ENCODE measurements at places on chromosomes 2 and 18.

- DNase-seq = no peak
These were observed 255.9 kb downstream of the NEDD4L start for GRCh38 chr18:58299936-58300335.

DNA sequence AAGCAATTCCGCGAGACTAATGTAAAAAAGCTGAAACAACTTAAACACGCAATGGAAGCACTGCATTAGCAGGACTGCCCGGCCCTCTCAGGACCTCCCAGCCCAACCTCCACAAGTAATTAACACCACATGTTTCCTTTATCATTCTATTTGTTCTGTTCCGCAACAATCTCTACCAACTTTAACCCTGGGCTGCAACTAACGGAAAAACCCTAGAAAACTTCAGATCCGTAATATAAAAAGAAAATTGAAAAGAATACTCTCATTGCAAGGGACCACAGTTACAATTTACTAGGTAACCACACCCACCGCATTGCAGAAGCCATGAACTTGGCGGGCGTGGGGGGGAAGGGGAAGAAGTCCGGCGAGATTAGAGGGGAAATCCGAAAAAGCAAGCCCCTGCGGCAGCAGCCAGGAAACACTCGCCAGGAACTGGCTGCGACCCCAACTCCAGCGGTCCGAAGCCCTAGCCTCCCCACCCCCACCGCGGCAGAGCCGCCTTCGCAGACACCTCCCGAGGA, 1.2 kb downstream of the EPB41L3 start:
- DNase-seq = no peak

GRCh38 chr2:32249731-32250236, 14.9 kb downstream of the NLRC4 start:
- DNase-seq = no peak

DNA sequence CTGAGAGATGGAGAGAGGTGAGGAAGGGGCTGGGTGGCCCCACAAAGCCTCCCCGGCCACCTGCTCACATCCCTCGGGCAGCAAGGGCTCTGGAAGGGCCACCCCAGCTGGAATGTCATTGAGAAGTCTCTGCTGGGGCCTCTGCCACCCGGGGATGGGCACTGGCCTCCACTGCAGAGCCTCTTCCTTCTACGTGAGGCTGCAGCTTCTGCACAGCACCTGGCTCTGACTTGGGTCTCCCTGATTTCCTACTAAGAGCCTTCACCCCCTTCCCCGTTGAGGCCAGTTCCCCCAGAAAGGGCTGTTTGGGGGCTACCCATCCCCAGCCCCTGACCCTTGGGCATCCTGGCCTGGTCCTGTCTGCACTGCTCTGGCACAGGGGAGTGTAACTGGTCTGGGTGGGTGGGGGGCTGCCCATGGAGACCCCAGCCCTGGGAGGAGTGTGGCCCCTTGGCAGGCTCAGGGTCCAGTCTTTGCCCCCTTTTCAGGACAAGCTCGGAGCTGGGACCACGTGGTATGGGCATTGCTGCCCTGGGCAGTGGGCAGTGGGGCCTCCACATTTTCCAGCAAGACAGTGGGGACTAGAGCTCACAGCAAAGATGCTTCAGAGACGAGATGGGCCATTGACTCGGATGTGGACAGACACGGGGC, 5.6 kb downstream of the PDCD1 start:
- no peak for DNase-seq

- DNase-seq = no peak
These were observed 17.4 kb upstream of the RMDN2 start for GRCh38 chr2:37907501-37908225.

- DNase-seq = no peak
These were observed 118.8 kb upstream of the CYP1B1 start for GRCh38 chr2:38194751-38195150.

- no peak for DNase-seq
These were observed 1.6 kb downstream of the COQ10B start for GRCh38 chr2:197454923-197455322.

GRCh38 chr2:128286011-128286721, 32.5 kb downstream of the HS6ST1 start:
- DNase-seq = no peak

DNA sequence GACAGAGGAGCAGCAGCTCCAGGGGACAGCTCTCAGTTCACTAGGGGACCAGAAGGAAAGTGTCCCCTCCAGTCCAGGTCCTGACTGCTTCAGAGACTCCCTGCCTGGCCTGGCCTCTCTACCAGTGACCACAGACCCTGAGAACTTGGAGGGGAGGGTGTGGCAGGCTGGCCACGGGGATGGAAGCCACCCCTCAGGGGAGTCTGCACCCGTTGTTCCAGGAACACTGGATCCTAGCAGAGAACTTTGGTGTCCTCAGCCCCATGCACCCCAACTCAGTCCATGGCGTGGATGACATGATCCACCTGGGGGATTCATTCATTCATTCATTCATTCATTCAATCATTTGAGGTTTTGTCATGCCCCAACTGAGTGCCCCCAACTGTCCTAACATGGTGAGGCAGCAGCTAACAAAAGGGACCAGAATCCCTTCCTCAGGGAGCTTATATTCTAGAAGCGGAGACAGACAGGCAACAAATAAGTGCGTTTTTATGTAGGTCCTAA, 31.9 kb downstream of the MYO7B start:
- no peak for DNase-seq

GRCh38 chr18:68438983-68439382, 275.9 kb downstream of the TMX3 start:
- no peak for DNase-seq

GRCh38 chr2:174335988-174336500, 1.3 kb downstream of the SP9 start:
- DNase-seq = peak; percentile 25

GRCh38 chr2:62381656-62382055, 124.3 kb downstream of the TMEM17 start:
- DNase-seq = no peak

- no peak for DNase-seq
These were observed 7.5 kb downstream of the GALNT1 start for GRCh38 chr18:35588995-35589394.

DNA sequence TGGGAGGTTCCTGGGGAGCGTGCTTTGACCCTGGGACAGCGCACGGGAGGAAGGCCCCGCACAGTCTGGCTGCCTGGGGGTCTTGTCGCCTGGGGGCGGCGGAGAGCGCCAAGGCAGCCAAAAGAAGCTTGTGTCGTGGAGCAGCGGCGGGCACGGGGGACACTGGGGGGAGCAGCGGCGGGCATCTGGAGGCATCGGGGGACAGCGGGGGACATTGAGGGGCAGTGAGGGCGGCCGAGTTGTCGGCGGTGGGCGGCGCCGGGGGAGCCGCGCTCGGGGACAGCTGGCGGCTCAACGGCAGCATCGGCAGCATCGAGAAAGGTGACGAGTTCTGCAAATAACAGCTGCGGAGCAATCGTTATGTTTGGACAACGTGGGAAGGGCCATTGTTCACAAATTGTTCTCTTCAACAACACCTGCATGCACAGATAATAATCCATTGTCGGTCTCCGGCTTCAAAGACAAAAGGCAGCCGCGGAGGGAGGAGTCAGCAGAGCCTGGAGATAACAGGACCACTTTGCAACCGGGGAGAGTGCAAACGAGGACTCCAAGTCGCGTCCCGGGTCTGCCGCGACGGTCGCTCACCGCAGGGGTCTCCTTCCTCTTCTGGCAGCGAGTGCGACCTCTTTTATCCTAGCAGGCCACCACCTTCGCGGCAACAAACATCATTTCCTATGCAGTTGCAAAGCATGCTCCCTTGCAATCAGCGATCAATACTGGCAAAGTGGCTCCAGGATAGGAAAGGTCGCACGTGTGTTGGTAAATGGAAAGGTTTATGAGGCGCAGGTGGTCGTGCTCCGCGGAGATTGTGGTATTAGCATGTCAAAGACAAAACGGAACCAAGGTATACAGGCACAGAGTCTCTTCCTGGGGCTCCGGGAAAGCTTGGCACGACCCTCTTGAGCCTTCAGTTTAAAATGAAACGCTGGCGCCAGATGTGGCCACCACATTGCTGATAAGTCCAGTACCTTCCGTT, 132.3 kb upstream of the DLX2 start:
- DNase-seq = peak; percentile 38

- no peak for DNase-seq
These were observed 114.9 kb upstream of the SEC11C start for GRCh38 chr18:59024829-59025228.

- DNase-seq = no peak
These were observed 1.7 kb downstream of the EVA1A start for GRCh38 chr2:75558786-75559679.

GRCh38 chr2:225070811-225071210, 28.5 kb upstream of the DOCK10 start:
- no peak for DNase-seq

- no peak for DNase-seq
These were observed 43.1 kb upstream of the AFF3 start for GRCh38 chr2:100185516-100185915.

DNA sequence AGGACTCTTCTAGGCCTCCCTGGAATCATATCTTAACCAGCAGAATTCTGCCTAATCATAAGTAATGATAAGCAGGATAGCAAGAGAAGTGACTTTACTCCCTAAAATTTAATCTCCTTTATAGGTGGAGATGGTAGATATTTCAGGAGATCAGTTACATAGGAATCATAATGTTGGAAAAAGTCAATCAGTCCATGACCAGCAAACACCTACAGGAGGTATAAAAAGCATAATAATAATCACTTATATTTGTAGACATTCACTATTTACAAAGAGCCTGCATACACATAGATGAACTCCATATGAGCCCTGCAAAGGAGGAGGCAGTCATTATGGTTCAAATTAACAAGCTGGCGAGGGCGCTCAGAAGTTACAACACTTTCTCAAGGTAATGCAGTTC, 2.5 kb downstream of the GALNT5 start:
- DNase-seq = no peak

DNA sequence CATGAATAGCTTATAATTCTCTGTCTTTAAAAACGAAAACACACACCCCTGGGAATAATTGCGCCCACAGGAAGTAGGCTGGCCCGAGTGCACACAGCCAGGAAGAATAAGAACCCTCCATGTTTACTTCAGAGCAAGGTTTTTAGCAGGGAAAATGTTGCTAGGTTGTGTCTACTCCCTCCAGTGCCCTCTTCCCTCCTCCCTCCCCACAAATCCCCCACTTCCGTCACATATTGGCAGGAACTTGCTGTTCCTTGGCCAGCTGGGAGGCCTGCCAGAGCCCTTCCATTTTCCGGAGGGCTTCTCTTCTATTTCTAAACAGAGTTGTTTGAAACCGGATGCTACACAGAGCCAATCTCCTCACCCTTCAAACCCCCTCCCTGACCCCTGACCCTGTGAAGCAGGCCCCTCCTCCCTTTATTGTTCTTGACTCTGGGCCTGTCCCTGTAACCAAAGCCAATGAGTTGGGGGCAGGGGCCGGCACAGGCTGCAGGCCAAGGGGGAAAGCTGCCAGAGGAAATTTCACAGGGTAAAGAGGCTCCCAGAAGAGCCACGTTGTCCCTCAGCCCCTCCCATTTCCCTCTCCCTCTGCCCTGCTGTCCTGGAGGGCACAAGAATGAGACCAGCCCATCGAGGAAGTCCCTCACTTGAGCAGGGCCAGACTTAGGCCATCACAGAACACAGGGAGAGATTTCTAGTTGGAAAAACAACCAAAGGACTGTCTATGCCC, 49.8 kb upstream of the LGALSL start:
- no peak for DNase-seq

DNA sequence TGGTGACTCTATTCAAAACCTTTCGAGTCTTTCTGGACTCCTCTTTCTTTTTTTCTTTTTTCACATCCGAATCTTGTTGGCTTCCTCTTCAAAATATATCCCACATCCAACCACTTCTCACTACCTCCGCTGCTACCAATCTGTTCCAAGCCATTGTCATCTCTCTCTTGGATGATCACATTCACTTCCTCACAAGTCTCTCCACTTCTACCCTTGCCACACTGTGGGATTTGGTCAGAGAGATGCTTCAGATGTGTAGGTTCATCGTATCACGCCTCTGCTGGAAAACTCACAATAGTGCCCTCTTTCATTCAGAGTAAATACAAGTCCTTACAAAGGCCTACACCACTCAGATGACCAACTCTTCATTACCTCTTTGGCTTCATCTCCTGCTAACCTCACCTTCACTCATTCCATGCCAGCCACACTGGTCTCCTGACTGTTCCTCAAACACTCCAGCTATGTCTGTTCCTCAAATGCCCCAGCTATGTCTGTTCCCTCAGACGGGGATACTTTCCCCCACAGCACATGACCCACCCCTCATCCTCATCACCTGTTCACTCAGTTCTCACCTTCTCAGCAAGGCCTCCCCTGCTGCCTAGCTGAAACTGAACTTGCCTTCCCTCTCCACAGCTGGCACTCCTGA, 67.2 kb upstream of the PELI1 start:
- DNase-seq = no peak

- no peak for DNase-seq
These were observed 359.9 kb upstream of the SLC14A2 start for GRCh38 chr18:45255197-45255890.

GRCh38 chr2:30503695-30504052, 56.6 kb downstream of the LCLAT1 start:
- no peak for DNase-seq

GRCh38 chr2:200575957-200576356, 9.9 kb upstream of the AOX1 start:
- DNase-seq = no peak

GRCh38 chr2:168338292-168338691, 90.9 kb upstream of the STK39 start:
- DNase-seq = no peak

DNA sequence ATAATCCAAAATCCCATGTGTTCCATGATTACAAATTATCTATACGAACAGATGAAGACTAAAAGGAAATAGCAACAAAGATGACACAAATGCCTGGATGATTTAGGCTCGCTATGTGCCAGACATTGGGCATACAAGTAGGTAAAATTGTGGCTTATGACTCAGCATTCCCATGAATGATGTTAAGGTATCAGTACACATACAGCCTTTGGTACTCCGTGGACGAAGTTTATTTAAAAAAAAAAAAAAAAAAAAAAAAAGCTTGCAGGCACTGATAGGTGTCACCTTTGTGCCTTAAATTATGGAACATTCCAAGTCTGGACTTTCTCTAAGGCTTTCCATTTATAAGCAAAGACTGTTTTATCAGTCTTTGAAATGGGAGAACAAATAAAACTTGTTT, 2.7 kb downstream of the CHAC2 start:
- no peak for DNase-seq

GRCh38 chr2:3454802-3455201, 64.5 kb downstream of the ADI1 start:
- DNase-seq = no peak

DNA sequence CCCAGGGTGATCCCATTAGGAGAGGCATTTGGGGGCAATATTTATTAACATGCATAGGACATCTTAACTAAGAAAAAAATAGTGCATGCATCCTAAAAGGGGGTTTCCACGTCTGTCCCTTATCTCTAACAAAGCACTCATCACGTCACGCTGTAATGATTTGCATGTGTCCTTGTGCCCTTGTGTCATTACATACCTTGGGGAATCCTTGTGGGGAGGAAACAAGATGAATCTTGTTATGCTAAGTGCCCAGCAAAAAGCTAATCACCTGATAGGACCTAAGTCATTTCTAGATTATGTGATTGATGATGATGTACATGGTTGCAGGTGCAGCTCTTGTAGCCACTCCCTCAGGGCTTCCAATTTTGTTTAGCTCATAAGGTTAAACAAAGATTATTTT, 250.9 kb downstream of the FBXO15 start:
- DNase-seq = no peak

- DNase-seq = peak; percentile 29
These were observed 71.5 kb upstream of the TTC39C start for GRCh38 chr18:23943104-23943503.
